Stimulated activated CD4-positive, alpha-beta T cell treated with anti-CD3 and anti-CD28 coated beads, Interleukin-2, amount 100 ng/mL, for 24 hours (primary cell): ENCODE measurements at places on chromosomes 16 and 17.

DNA sequence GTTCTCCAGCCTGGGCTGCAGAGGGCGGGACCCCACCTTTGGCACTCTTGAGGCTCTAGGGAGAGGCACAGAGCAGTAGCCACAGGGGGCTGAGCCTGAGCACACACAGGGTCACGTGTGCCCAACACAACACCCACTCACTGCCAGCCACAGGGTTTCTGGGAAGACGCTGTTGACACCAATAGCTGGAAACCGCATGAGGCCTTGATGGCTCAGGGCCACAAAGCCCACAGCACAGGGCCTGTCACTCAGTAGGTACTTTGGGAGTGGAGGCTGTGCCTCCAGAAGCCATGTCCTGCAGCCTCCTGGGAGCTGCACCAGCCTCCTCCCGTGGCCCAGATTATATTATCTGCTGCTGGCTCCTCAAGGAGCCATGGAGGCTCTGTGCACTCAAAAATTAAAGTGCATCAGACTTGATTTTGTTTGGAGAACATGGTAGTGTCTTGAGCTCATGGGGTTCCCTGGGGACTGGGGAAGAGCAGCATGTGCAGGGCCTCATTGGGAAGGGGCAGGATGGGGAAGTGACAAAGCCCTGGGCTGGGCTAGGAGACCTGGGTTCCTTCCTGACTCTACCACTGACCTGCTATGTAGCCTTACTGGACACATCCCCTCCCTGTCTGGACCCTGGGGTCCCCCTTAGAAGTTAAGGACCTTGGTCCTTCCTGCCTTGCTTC, 12.5 kb upstream of the SREBF1 start:
- peak; percentile 83 for DNase-seq

DNA sequence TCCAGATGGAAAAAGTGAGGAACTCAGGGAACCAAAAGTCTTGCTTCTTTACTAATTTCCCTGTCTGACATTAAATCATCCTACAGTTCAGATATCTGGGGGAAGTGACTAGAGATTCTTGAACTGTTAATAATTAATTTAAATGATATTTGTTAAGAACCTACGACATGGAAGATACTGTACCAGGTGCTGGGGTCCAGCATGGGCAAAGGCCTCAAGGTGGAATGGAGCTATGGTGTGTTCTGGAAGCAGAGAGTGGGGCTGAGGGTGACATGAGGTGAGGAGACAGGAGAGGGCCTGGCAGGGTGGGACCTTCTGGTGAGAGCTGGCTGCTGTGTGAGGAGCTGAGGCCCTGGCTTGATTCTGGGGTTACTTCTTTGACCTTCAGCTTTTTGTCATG, 6.0 kb upstream of the CCL2 start:
- no peak for DNase-seq

DNA sequence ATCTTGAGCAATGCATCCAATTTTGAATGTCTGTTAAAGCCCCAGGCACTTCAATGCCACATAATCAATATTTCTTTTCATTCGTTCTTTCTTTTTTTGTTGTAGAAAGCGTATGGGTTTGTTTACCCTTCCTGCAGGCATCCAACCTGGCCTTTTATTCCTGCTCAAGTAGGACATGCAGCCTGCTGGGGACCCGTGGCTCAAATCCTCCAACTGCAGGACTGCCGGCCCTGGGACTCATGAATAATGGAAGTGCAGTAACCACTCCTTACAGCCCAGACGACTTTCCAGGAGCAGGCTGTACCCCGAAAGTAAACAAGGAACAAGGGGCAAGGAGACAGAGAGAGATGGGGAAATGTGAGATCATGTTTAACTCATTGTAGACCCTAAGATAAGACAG, 126.4 kb downstream of the SALL1 start:
- DNase-seq: no peak

DNA sequence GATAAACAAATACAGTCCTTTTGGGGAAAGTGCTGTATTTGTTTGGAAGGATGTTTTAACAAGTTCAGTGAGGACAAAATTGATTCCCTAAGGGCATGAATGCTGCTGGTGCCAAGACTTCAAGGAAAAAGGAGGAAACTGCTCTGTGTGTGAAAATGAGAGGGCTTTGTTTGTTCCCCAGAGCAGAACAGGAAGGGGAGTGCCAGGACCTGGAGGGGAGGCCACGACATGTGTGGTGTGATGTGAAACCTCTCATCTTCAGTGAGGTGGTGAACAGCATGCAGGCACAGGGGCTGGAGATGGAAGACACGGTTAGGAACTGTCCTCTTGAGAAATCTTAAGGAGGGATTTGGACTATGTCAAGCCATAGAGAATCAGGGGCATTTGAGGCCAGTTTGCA, 46.6 kb upstream of the GRIN2A start:
- no peak for DNase-seq

DNA sequence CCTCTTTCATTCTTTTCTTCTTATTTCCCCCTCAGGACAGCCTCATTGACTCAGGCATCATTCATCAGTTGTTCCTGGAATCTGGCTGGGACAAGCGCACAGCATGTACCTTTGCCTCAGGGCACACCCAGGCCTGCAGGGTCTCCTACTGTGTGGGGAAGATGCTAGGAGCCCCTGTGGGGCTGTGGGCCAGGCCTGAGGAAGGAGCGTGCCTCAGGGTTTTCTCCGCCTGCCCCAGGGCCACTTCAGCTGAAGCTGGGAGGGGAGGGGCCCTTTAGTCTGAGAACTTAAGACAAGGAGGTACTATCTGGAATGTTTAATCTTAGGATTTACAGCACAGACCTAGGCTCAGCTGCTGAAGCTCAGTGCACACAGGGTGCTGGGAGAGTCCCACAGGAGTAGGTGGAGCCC, 7.9 kb downstream of the ELMO3 start:
- no peak for DNase-seq

DNA sequence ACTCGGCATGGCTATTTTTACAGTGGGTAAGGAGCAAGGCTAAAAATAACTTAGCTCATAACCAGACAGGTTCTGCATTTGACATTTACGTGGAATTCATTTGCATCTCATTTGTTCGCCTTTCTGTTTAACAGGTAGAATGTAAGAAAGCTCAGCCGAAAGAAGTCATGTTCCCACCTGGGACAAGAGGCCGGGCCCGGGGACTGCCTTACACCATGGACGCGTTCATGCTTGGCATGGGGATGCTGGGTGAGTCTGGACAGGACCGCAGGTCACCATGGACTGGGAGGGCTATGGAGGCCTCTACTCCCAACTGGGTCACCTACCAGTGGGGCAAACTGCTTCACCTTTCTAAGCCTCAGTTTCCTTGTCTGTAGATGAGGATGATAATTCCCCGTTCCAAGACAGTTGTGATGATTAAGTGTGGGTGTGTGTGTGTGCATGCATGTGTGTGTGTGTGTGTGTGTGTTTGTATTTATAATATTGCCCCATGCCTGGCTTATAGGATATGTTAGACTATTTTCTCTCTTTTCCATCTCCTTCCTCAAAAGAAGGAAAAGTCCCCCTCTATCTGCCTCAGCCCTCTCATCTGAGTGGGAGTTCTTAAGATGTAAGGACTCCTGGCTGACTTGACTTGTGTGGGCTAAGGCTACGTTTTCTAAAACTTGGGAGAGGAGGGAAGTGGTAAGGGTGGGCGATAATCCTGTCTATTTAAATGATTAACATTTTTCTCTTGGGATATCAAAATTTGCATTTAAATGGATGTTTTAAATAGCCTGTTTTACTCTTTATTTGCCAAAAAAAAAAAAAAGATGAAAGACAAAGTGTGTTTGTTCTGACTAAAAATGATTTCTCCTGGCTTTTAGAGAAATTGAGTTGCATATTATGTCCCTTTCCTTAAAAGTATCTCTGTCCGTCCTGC, 129.0 kb downstream of the CCDC182 start:
- no peak for DNase-seq

DNA sequence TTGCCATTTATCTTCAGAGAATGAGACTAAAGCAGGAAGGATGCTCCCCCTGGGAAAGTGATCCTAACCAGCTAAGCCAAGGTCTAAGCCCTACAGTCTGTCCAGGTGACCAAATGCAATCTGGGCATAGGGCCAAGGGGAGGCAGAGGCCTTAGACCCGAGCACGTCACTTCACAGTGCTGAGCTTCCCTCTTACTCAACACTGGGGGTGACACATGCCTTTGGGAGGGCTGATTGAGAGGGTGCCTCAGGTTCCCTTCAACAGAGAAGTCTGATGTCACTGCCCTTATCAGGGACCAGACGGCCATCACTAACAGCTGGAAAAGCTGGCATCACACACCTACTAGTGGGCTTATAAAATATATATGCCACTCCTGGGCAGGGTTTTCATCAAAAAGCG, 4.0 kb downstream of the CIAO2B start:
- DNase-seq: no peak

GRCh38 chr17:18246880-18247612, 11.5 kb downstream of the FLII start:
- DNase-seq: peak; percentile 70

GRCh38 chr17:44105483-44105882, 18.0 kb downstream of the HDAC5 start:
- no peak for DNase-seq

DNA sequence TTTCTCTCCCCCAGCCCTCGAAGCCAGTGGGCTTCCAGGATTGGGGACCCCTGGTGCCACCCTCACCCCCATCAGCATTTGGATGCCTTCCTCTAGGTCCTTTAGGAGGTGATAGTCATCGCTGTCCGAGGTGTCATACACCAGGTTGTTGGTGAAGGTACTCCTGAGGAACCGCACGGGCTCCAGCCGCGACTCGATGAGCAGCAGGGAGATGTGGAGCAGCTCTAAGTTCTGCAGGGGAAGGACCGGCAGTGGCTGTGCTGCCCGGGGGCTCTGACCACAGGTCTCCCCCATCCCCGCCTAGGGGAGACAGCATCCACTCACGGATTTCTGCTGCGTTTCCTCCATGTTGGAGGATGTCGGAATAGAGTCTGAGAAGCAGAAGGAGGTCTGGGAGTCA, 962 bp downstream of the CSHL1 start:
- DNase-seq: no peak

- DNase-seq: no peak
Measured at GRCh38 chr17:51742571-51742970, 415.9 kb downstream of the CA10 start.

DNA sequence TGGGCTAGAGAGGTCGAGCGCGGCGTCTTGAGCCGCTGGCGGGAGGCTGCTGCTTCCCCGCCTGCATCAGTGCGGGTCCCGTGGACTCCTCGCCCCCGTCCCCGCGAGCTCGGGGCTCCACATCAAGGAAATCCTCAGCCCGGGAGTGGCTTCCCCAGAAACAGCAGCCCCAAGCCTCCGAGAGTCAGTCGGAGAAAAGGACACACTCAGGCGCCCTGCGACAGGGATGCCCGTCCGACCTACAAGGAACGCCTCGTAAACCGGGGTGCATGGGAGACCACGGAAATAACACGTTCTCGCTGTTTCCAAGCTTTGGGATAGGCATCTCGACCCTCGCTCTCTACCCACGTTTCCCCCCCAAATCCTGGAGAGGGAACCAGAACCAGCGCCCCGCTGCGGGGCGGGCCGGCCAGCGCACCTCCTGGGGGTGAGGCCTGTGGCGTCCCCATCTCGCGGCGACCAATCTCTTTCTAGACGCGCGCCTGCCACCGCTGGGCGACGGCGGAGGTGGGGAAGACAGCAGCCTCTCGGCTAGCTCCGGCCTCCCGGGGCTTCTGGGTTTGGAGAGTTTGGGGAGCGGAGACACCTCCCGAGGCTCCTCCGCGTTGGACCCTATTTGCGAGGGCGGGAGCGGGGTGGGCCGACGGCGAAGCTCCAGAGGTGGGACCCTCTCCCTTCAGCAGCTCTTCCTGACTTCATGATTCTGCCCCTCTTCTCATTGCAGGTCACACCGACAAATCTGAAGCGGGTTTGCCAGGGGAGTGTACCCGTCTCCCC, 759 bp upstream of the TP53I13 start:
- peak; percentile 77 for DNase-seq

DNA sequence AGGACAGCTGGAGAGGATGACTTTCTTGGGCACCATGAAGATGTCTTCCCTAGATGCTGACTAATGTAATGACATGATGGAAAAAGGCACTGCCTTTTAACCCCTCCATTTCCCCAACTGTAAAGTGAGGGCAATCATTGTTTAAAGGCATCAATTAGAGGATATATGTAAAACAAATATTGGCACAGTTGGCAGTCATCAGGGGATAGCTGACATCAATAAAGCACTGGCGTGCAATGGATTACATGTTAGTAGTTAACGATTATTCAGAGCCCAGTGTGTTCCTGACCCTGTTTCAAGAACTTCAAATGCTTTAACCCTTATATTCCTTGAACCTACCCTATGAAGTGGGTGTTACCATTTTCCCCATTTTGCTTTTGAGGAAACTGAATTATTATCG, 100.7 kb downstream of the TMEM114 start:
- DNase-seq: no peak

GRCh38 chr17:20173091-20173490, 163.9 kb downstream of the SPECC1 start:
- no peak for DNase-seq

- peak; percentile 34 for DNase-seq
Measured at GRCh38 chr17:30600830-30601494, 123.8 kb downstream of the GOSR1 start.

DNA sequence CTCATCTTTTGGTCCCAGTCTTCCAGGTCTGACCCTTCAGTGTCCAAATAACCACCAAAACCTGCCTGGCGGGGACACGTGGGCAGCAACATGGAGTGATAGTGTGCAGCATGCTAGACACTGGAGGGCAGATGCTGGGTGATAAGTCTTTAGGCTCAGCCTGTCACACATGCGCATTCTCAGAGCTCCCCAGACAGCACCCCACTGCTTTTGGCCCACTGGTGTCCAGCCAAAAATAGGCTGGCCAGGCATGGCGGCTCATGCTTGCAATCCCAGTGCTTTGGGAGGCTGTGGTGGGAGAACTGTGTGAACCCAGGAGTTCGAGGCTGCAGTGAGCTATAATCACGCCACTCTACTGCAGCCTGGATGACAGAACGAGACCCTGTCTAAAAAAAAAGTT, 12.3 kb downstream of the GINS2 start:
- DNase-seq: no peak

GRCh38 chr16:59510008-59510424, 775.9 kb upstream of the GOT2 start:
- DNase-seq: no peak

- DNase-seq: no peak
Measured at GRCh38 chr16:1674751-1675664, 3.1 kb upstream of the JPT2 start.

- no peak for DNase-seq
Measured at GRCh38 chr17:9151091-9151490, 129.8 kb downstream of the NTN1 start.

DNA sequence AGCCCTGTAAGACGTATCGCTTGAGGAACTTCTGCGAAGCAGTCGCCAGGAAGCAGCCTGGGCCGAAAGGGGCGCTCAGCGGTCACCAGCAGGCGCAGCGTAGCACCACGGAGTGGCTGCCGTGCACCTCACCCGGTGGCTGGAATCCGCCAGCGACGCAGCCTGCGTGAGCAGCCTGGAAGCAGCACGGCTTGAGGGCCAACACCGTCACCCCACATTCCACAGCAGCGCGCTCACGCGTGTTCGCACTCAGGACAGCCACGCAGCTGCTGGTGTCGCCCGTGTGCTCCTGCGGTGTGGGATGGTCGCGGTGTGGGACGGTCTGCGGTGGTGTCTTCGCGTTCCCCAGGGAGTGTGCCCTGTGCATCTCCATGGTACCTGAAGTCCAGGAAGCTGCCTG, 9.6 kb downstream of the UBE2I start:
- DNase-seq: no peak

- DNase-seq: no peak
Measured at GRCh38 chr17:77379832-77380231, 239.1 kb downstream of the SEC14L1 start.

GRCh38 chr16:84850714-84851113, 30.9 kb downstream of the CRISPLD2 start:
- no peak for DNase-seq

- no peak for DNase-seq
Measured at GRCh38 chr16:81633147-81633619, 145.9 kb upstream of the PLCG2 start.
